ENCODE measurements at places on chromosomes 3 and 15.

- no peak overlapping the region for H3K4me3 ChIP-seq
- no peaks in the 10 kb centered on the region for H3K27me3 ChIP-seq
- H3K4me1 ChIP-seq: no peaks in the 10 kb centered on the region
- no peak for DNase-seq
- no peak overlapping the region for H3K27ac ChIP-seq
Observed at GRCh38 chr3:140627756-140628155, 50.1 kb upstream of the TRIM42 start.

DNA sequence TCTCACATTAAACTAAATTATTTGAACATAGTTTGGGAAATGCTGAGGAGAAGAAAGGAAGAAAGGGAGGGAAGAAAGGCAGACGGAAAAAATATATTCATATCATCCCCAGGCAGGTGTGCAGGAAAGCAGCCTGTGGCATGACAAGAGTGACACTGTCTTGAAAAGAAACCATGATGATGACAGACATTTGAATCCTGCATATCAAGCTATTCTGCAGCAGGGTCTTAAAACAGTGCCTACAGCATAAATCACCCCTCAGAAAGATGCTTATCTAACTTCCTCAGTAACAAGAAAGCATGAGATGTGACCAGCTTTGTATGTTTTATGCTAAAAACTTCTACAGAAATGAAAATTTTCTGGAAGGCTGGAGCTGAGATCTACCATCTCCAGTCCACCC is 144.5 kb upstream of the GRM7 start:
- H3K4me1 ChIP-seq: no peaks in the 10 kb centered on the region
- no peak overlapping the region for H3K4me3 ChIP-seq
- no peak for DNase-seq
- no peak overlapping the region for H3K27ac ChIP-seq
- H3K36me3 ChIP-seq: 0 out of 2 replicates have a peak, but pooled peaks cover 4% of the 10 kb centered on the region

GRCh38 chr3:184666442-184666841 is 45.4 kb downstream of the MAGEF1 start:
- no peak overlapping the region for H3K27ac ChIP-seq
- no peaks in the 10 kb centered on the region for H3K4me1 ChIP-seq
- H3K4me3 ChIP-seq: no peak overlapping the region

DNA sequence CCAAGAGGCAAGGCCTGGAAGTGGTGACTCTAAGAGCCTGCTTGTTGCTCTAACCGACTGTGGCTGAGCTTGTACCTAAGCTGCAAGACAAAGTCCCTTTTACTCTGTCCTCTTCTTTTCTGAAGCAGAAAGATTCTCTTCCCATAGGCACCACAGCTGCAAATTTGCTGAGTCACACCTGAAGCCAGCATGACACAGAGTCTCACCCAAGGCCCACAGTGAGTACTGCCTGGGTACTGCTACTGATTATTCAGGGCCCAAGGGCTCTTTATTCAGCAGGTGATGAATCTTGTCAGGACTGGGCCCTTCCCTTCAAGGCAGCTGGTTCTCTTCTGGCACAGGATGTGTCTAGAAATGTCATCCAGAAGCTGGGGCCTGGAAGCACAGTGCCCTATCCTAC is 18.9 kb upstream of the TIGIT start:
- no peak overlapping the region for H3K27ac ChIP-seq
- H3K36me3 ChIP-seq: no peaks in the 10 kb centered on the region
- H3K4me1 ChIP-seq: no peaks in the 10 kb centered on the region

DNA sequence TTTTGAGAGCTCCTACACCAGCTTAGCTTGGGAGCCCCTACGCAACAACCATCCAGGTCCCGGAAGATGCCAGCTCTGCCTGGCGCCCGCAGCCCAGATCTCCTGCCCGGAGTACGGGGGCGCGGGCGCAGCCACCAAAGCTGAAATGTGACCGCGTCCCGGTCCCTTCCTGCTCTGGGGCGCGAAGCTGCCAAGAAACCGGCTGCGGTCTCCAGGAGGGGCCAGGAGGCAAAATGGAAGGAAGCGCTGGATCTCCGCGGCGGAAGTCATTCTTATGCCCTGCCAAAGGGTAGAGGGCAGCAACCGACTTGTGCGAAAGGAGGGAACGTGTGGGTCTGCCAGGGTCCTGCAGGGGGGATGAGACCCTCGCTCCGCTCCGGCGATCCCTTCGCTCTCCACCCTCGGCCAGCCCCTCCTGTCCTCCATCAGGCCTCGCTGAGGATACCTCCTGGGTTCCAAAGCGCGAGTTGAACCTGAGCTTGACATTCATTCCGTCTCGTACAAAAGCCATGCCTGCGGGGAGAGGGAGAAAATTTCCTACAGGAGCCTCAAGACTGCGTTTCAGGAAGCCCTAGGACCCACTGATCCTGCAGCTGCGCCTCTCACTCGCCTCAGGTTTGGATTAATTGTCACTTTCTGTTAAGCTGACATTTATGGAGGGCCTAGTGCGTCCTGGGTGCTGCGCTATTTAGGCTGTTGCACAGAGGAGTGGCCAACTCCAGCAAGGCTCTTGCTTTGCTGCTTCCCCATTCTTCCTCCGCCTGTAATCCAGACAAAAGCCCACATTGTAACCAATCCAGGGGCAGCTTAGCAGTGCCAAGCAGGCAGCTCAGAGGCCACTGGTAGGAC is 98.3 kb upstream of the VGLL3 start:
- no peaks in the 10 kb centered on the region for H3K27me3 ChIP-seq
- no peaks in the 10 kb centered on the region for H3K36me3 ChIP-seq
- H3K27ac ChIP-seq: no peak overlapping the region
- peak; percentile 68 for DNase-seq

GRCh38 chr3:7682822-7683229 is 818.8 kb upstream of the LMCD1 start:
- no peak overlapping the region for H3K4me3 ChIP-seq
- H3K27me3 ChIP-seq: no peaks in the 10 kb centered on the region
- peaks cover 6% of the 10 kb centered on the region for H3K36me3 ChIP-seq
- H3K4me1 ChIP-seq: peaks cover 10% of the 10 kb centered on the region
- peak overlapping the region; percentile 91 for H3K27ac ChIP-seq

DNA sequence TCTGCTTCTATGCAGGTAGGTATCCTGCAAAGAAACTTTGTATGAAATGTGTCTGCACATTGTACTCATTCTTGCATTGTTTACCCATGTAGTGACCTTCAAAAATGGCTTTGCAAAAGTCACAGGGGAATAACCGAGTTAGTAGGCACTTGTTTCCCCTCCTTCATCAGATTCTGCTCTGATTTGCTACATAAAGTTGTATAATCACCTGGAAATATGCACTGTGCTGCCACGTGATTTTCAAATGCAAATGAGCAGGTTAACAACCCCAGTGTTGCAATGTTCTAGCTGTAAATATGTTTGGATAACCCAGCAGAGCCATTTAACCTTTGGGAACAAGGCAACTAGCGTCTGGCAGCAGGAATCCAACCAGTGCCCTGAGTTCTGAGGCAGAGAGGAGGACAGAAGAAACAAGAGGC is at the start of gene KNG1:
Gene KNG1 (plus strand): TSS at position 321 of the 419 bp plus-strand sequence. CDS start 184 bp downstream, outside the sequence.
- DNase-seq: no peak
- no peaks in the 10 kb centered on the region for H3K27me3 ChIP-seq
- no peaks in the 10 kb centered on the region for H3K4me1 ChIP-seq

- no peak overlapping the region for H3K4me3 ChIP-seq
- H3K4me1 ChIP-seq: peaks cover 10% of the 10 kb centered on the region
- no peaks in the 10 kb centered on the region for H3K27me3 ChIP-seq
- H3K36me3 ChIP-seq: no peaks in the 10 kb centered on the region
- no peak for DNase-seq
Observed at GRCh38 chr3:124209426-124209825, 217.5 kb upstream of the ROPN1 start.

DNA sequence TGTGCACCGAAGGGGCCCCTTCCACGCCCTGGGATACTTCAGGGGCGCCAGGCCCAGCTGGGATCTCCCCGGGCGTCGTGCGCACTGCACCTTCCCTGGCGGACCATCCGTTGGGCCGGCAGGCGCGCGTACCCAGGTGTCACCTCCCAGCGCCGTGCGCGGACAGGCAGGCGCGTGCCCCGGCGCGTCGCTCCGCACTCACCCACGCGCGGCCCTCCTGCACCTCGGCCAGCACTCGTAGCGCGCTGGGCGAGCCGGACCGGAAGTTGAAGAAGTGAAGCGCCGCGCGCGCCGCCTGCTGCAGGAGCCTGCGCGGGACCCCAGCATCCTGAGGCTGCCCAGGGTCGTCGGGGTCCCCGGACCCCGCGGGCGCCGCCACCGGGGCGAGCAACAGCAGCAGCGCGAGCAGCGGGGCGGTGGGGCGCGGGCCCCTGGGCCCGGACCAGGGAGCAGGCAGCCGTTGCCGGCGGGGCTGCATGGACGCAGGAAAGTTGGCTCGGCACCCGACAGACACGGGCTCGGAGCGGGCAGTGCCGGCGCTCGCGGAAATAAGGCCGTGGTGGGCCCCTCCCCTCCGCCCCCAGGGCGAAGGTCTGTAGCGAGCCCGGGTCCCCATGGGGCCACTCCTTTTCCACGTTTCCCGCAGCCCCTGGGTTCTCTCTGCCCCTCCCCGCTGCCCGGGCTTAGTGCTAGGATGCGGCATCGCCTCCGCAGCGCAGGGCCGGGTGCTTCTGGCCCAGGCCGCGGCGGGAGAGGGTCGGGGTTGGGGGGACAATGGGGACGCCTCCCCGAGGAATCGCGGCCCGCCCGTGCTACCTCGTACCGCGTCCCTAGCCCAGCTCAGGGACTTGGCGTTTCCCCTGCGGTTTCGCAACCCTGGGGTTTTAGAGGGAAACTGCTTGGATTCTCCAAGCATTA is at the start of gene RARRES1:
Gene RARRES1 (minus strand): TSS at position 520 of the 918 bp plus-strand sequence. CDS start 42 bp downstream, at position 478.
- peaks cover 7% of the 10 kb centered on the region for H3K4me1 ChIP-seq
- H3K27me3 ChIP-seq: peaks cover 30% of the 10 kb centered on the region
- peak; percentile 79 for DNase-seq
- H3K27ac ChIP-seq: no peak within 1 kb of the TSS

DNA sequence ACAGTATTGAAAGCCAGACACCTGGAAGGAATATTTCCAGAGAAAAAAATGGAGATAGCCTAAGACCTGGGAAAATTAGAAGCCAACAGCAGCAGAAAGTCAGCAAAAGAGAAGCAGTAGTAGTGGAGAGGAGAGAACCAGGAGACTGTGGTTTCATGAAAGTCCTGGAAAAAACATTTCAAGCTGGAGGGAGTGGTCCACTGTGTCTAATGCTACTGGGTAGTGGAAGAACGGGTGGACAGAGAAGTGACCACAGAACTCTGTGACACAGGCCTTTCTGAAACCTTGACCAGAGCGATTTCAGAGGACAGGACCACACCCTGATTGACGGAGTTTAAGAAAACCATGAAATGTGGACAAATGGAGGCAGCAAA is 15.3 kb upstream of the SH3BP5 start:
- no peaks in the 10 kb centered on the region for H3K36me3 ChIP-seq
- H3K4me1 ChIP-seq: no peaks in the 10 kb centered on the region
- no peak overlapping the region for H3K27ac ChIP-seq

DNA sequence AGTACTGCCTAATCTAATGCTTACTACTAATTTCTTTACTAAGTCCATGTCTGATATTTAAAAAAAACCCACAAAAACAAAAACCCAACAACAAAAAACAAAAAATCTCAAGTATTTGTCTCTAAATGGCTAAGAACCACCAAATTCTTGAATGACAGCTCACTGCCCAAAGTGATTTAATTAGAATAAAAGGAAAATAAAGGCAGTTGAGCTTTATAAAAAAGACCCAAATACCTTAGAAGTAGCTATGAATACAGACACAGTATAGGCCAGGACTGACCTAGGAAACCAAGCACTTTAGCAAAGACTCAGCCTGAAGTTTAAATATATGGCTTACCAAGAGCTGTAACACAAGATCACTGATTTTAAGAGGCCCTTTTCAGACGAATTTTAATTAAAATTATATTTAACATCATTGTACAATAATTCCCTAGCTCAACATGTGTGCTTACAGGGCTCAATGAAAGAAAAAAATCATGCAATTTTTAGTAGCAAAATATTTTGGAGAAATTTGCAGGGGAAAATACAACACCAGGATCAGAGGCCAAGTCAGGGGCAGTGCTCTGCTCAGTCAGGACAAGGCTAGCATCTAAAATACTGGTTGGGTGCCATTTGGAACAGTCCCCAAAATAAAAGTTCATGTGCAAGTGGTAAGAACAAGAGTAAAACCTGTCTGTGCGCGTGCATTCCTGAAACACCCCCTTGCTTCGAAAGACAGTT is 24.8 kb downstream of the UQCC5 start:
- no peak overlapping the region for H3K4me3 ChIP-seq
- no peak for DNase-seq
- peaks cover 39% of the 10 kb centered on the region for H3K36me3 ChIP-seq
- H3K4me1 ChIP-seq: peaks cover 7% of the 10 kb centered on the region
- H3K27ac ChIP-seq: no peak overlapping the region
- H3K27me3 ChIP-seq: no peaks in the 10 kb centered on the region

DNA sequence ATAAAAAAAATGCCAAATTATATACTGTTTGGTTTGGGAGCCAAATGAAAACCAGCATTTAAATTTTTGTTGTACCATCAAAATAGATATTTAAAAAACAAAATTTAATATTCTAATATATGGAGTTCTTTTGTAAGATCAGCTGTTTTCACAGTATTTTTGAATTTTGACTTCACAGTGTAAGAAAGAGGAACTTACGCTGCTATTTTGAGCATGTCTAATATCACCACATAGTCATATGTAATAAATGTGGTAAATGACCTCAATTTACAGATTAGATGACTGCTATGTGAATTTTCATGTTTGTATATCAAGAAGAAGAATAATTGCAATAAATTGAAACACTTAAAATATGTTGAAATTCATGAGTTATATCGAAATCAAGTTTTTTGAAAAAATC is 189.6 kb downstream of the ARRDC4 start:
- no peaks in the 10 kb centered on the region for H3K27me3 ChIP-seq
- no peak overlapping the region for H3K27ac ChIP-seq
- no peak for DNase-seq
- H3K4me3 ChIP-seq: no peak overlapping the region
- H3K4me1 ChIP-seq: peaks cover 14% of the 10 kb centered on the region
- H3K36me3 ChIP-seq: no peaks in the 10 kb centered on the region

DNA sequence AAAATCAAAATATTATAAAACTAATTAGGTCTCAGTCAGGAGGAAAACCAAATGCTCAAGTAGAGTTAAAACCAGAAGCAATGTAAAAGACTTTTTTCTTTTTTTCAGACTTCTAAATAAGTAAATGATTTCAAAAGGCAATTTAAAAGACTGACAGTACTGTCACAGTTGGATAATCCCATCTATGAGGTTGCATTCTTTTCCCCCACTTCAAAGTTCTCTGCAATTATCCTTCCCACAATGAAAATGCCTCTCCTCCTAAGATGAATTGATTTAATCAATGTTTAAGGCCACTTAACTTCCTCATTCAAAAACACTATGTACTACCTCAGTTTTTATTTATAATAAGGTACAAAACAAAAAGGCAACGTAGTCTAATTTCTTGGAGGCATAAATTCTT is 8.1 kb downstream of the MRPL3 start:
- peaks cover 58% of the 10 kb centered on the region for H3K36me3 ChIP-seq
- H3K4me1 ChIP-seq: no peaks in the 10 kb centered on the region
- H3K4me3 ChIP-seq: no peak overlapping the region
- H3K27ac ChIP-seq: no peak overlapping the region
- no peaks in the 10 kb centered on the region for H3K27me3 ChIP-seq

GRCh38 chr15:63719281-63719680 is 114.5 kb downstream of the HERC1 start:
- DNase-seq: no peak

Data from GM23338 (cell line).